T-helper 2 cell (primary cell): ENCODE measurements at places on chromosomes 3 and 15.

DNA sequence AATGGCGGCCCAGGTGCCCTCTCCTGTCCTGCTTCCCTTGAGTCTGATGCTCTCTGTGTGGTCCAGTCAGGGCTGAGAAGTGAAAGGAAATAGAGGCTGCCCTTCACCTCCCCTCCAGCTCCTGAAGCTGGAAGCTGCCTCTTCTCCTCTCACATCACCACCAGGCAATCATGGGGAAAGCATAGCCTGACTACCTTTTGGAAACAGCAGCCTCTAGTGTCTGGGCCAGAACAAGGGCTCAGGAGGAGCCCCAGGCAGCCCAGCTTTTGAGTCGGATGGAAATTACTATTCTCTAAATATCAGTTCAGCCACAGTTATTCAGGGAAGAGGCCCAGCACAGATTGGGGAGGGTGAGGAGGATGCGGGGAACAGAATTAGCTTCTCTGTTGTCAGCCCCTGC lies 43.3 kb upstream of the CCDC174 start:
- DNase-seq = no peak

- no peak for DNase-seq
Observed at GRCh38 chr3:23611737-23612295, 193.9 kb upstream of the UBE2E1 start.

DNA sequence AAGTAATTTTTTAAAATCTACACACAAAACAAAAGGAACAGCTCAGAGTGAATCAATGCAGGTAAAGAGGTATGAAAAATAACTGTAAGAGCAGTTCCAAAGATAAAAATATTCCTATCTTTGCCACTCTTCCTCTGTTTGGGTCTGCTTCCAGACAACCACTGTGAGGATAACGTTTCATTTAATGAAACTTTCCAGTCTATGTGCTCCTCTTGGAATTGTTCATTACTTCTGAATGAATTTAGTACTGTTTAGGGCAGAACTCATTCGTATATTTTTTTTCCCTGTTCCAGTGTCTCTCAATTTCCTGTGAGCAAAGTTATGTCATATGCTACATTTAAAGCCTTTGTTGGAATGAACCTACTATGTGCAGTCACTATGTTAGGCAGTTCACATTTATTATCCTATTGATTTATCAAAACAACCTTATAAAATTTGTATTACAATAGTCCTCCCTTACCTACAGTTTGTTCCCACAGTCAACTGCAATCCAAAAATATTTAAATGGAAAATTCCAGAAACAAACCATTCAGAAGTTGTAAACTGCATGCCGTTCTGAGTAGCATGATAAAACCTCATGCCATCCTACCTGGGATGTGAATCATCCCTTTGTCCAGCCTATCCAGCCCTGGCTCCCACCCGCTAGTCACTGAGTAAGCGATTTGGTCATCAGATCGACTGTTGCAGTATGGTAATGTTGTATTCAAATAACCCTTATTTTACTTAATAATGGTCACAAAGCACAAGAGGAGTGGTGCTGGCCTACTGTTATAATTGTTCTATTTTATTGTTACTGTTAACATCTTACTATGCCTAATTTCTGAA lies 98.1 kb downstream of the TMCC1 start:
- DNase-seq = no peak

- DNase-seq = no peak
Observed at GRCh38 chr3:190305406-190305805, 16.8 kb downstream of the CLDN1 start.

DNA sequence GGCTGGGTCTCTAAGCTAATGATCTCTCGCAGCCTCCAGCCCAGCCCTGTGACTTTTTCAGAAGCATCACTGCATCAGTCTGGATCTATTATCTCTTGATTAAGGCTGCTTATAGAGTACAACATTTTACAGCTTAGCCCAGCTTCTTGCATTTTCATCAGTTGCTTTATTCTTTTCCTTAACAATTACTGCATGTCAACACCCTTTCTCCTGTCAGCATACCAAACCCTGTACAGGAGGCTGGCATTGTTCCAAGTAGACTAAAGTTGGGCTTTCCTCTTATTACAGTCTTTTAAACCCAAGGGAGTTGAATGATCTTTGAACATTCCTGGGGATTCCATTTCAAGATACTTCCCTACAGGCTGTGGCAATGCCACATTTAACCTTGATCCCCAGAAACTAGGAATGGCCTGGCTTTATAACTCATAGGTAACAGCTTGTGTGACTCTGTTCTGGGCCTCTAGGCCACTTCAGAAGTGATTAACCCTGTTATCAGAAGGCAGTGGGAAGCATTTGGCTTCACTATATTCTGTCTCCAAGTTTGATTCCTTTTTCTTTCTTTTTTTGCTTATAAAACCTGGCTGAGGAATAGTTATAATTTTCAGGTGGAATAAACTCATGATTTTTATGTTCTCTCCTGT lies 182.9 kb downstream of the KCNMB2 start:
- no peak for DNase-seq

GRCh38 chr3:8658306-8659212 lies 14.0 kb upstream of the SSUH2 start:
- no peak for DNase-seq

DNA sequence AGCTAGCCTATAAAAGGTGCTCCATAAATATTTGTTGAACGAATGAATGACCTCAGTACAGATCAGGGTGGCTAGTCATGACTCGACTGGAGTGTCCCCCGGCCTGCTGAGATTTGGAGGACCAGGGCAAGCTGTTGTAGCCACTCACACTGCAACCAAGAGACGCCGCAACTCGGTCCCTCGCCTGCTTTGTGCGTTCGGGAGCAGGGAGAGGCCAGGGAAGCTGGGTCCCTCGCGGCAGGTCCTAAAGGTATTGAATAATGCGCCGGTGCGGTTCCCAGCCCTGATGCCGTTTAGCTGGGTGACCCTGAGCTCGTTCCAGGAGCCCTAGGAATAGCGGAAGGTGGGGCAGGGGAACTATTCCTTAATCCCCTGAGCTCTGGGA lies 1.8 kb downstream of the IGDCC4 start:
- no peak for DNase-seq

DNA sequence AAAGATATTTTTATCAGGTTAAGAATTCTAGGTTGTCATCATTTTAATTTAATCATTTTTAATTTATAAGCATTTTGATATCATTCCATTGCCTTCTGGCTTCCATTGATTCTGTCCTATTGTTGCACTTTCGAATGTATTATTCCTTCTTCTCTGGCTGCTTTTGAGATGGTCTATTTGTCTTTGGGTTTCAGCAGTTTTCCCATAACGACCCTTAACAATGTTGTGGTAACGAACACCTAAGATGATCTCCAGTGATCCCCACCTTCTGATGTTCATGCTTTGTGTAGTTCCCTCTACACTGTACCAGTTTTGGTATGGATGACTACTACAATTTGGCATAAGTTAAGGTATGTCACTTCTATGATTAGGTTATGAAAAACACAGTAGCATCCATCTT lies 59.9 kb downstream of the MINAR1 start:
- no peak for DNase-seq

GRCh38 chr15:48433226-48433886 lies 102.1 kb downstream of the DUT start:
- no peak for DNase-seq

GRCh38 chr15:60894347-60894746 lies 334.8 kb downstream of the RORA start:
- DNase-seq = no peak

- DNase-seq = no peak
Observed at GRCh38 chr3:133055339-133055738, 17.1 kb downstream of the TMEM108 start.

DNA sequence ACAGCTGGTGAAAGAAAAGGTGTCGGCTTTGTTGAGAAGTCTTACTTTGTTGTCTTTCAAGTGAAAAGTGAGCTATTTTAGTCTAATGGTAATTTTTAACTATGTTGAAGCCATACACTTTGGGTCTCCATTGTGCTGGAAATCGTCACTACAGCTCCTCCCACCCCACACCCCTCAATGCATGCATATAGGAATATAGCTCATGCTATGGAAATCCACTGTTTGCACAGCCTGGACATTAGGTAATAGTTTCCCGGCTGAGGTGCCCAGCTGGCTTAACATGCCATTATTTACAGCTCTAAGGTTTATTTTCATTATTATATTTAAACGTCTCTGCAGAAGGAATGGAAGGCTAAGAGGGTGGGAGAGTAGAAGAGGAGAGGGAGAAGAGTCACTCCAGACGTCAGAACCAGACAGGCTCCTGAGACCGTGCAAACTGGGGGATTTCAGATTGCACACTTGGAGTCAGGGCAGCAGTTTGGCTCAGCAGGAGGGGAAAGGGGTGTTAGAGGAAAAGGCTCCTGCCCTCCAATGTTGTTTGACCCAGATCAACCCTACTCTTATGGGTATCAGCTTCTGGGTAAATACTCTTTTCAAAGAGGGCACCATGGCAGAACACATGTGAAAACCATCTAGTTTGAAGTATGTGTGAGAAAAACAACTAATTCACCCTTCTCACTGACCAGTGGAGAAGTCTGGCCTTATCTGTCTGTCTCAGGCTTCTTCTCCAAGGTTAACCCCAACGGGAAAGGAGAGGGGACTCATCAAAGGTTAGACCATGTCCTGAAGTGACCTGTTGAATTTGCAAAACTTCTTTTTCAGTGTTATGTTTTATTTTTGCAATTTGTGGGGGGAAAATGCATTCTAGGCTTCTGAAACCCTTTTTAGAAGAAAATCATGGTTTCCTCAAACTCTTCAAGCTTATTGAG lies 218.7 kb upstream of the CTDSPL start:
- DNase-seq = no peak

- no peak for DNase-seq
Observed at GRCh38 chr3:127536830-127537812, 53.4 kb downstream of the TPRA1 start.

- no peak for DNase-seq
Observed at GRCh38 chr3:40278791-40279190, 30.7 kb upstream of the EIF1B start.

- no peak for DNase-seq
Observed at GRCh38 chr15:39495871-39496840, 84.7 kb upstream of the THBS1 start.

- no peak for DNase-seq
Observed at GRCh38 chr3:197427021-197427420, 128.6 kb upstream of the DLG1 start.

GRCh38 chr3:99366663-99367429 lies 271.5 kb upstream of the COL8A1 start:
- DNase-seq = no peak

DNA sequence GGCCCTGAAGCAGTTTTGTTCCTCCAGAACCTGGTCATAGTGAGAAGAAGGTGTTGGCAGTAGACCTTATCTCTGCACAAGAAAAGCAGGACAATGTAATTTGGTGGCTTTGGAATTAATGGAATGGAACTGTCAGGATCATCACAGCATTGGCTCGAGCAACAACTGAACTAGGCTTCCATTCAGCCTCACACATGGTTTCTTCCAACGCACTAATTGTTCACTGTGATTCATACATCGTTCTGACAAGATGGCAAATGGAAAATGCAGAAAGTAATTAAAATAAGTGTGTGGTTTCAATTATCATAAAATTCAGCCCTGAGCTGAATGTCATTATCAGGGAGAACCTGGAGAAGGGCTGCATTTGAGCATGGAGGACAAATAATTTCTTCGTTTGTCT lies 80.6 kb downstream of the MFSD1 start:
- DNase-seq = no peak

DNA sequence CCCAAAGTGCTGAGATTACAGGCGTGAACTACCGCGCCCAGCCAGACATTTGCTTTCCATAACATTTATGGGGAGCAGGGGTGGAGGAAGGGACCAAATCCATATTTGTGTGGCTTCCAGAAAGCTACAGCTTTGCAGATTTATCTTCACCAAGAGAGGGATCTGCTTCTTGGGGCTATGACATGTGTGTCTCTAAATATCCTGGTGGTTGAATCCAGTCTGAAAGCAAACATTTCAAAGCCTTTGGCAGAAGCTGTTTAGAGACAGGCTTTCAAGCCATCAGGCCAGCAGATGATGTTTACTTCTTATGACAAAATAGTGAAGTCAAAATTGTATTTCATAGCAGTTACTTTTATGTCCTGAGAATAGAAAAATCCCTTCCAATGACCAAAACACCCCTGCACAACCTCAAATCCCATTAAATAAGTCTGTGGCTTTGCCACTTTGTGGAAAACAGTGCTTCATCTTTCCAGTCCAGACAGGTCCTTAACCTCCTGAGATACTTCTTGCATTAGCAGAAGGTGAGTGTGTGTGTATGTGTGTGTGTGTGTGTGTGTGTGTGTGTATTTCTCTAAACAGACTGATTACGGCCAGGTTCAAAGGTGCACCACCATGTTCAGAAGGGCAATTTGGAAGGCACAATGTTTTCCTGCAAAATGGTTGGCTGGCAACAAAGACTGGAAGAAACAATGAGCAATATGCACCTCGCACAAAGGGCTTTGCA lies 191.4 kb upstream of the LRIG1 start:
- DNase-seq = no peak

DNA sequence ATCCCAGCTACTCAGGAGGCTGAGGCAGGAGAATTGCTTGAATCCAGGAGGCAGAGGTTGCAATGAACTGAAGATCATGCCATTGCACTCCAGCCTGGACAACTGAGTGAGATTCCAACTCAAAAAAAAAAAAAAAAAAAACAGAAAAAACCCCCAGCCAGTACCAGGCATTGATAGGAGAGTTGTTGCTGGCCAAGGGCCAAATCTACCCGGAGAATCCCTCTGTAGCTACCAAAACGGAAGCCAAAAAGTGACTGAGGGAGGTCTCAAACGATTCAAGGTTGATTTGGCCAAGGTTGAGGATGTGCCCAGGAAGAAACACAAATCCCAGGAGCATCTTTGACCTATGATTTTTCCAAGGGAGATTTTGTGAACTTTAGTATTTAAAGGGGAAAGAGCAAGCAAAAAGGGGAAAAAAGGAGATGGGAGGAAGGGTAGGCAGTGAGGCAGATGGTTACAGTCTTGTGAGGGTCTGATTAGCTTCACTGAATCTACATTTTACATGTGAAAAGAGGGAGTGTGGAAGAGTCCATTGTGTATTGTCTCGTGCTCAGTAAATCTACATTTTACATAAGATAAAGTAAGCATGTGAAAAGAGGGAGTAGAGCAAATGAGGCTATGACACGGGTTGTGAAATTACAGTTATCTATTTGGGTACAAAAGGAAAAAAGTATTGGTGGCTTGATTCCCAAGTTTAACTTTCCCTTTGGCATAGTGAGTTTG lies 32.8 kb downstream of the SETMAR start:
- DNase-seq = no peak
